Spinal cord (tissue), 10 donors: ENCODE measurements at places on chromosomes 4 and X. TPM values are rescaled to one million over a fixed set of nuclear protein-coding genes. Genes with fewer than 3 reads are reported as not detected.

- H3K27ac ChIP-seq = no peak overlapping the region
- H3K4me1 ChIP-seq = no peaks in the 10 kb centered on the region
- H3K36me3 ChIP-seq = no peaks in the 10 kb centered on the region
- no peak for DNase-seq
Measured at GRCh38 chr4:20652226-20652885, 47.9 kb upstream of the PACRGL start.

- no peak overlapping the region for H3K27ac ChIP-seq
- H3K4me1 ChIP-seq = no peaks in the 10 kb centered on the region
- H3K36me3 ChIP-seq = no peaks in the 10 kb centered on the region
Measured at GRCh38 chr4:102560115-102560514, 59.0 kb downstream of the NFKB1 start.

Gene CLIC2
- 10.2 TPM for total RNA-seq

- no peak overlapping the region for H3K4me3 ChIP-seq
- no peaks in the 10 kb centered on the region for H3K27me3 ChIP-seq
- DNase-seq = no peak
- no peaks in the 10 kb centered on the region for H3K36me3 ChIP-seq
- no peaks in the 10 kb centered on the region for H3K4me1 ChIP-seq
Measured at GRCh38 chrX:6149060-6149872, 79.4 kb downstream of the NLGN4X start.

Gene XAGE1A
- not detected for total RNA-seq

Gene TLR8
- total RNA-seq = 0.55 TPM

Gene LPAR4
- total RNA-seq = 12.6 TPM

- H3K27ac ChIP-seq = no peak overlapping the region
- H3K36me3 ChIP-seq = peaks cover 11% of the 10 kb centered on the region
- no peaks in the 10 kb centered on the region for H3K27me3 ChIP-seq
- no peak overlapping the region for H3K4me3 ChIP-seq
- DNase-seq = no peak
- H3K4me1 ChIP-seq = peaks cover 66% of the 10 kb centered on the region
Measured at GRCh38 chr4:7328162-7328912, 106.4 kb downstream of the PSAPL1 start.

Gene ELF4
- total RNA-seq = 3.7 TPM
